Cardiac fibroblast (primary cell): ENCODE measurements at places on chromosomes 4 and X.

DNA sequence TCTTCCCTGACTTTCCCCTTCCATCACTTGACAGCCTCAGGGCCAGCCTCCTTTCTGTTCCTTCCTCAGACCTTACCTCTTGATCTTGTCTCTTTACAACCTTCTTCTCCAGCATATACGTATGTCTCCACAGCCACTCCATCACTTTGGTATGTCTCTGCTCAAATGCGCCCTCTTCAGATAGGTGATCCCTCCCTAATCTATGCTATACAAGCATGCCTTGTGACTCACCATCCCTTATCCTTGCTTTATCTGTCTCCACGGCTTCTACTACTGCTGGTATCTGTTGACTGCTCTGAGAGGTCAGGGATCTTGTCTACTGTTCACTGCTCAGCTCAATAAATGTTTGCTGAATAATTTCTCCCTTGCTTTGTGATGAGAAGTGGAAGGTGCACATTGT is 9.0 kb downstream of the ARAP2 start:
- DNase-seq, result no peak

- DNase-seq, result peak; percentile 53
Measured at GRCh38 chrX:135112096-135112729, 8.1 kb downstream of the ETDB start.

- peak; percentile 48 for DNase-seq
Measured at GRCh38 chr4:61200187-61200915, at the start of gene ADGRL3. Gene ADGRL3 (plus strand): TSS chr4:61200326.

- no peak for DNase-seq
Measured at GRCh38 chr4:1635464-1635863, 48.6 kb downstream of the FAM53A start.

GRCh38 chrX:143500751-143501150 is 16.5 kb downstream of the SPANXN3 start:
- no peak for DNase-seq

- DNase-seq, result no peak
Measured at GRCh38 chrX:110156167-110156754, 153.3 kb downstream of the TMEM164 start.

GRCh38 chr4:122602277-122603142 is 18.4 kb downstream of the IL21 start:
- peak; percentile 76 for DNase-seq

DNA sequence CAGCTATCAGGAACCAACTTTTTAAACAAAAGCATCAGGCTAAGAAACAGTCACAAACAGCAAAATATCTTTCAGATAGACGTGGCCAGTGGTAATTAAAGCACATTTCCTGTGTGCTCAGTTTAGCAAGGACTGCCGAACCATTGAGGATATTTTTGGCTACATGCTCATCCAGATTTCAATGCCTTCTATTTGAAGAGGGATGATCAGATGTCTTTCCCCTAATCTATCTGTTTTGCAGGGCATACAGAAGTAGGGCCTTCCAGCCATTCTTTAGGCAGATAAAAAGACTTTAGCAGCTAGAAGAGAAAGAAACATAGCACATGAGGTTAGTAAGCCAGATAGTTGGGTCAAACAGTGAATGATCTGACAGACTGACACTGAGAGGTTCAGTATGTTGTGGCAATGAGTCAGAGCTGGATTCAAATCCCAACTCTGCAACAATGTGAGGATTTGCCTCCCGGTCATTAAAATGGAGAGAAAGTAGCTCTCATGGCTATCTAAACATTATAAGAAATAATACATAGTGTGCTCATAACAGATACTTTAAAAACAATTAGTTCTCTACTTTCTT is 100.0 kb upstream of the PRKG2 start:
- DNase-seq, result peak; percentile 62

GRCh38 chr4:180330521-180330920 is 1912.7 kb upstream of the TENM3 start:
- DNase-seq, result no peak

- no peak for DNase-seq
Measured at GRCh38 chrX:141301017-141301416, 58.7 kb upstream of the SPANXC start.

- peak; percentile 54 for DNase-seq
Measured at GRCh38 chrX:2708021-2708420, 16.9 kb downstream of the CD99 start.

DNA sequence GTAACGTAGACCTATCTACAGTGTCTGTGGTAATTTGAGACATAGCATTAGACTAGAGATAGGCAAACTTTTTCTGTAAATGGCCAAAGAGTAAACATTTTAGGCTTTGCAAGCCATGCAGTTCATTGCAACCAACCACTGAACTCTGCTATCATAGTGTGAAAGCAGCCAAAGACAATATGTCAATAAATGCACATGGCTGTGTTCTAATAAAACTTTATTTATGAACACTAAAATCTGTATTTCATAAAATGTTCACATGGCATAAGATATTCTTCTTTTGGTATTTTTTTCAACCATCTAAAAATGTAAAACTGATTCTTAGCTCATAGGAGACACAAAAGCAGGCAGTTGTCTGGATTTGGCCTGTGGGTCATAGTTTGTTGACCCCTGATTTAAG is 120.9 kb downstream of the AMELX start:
- no peak for DNase-seq

DNA sequence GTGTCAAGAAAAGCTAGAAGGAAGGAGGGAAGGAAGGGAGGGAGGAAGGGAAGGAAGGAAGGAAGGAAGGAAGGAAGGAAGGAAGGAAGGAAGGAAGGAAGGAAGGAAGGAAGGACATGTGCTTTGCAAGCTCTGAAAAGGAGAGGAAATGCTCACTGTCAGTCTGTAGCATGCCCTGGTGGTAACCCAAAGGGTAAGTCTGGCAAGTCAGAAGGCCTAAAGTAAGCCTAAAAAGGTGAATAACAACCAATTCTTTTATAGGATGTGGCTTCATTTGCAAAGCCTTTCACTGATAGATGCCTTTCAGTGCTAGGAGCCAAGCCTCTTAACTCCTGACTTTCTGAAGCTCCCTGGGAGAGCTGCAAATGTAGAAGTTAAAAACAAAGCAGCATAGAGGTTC is 542.6 kb downstream of the CFAP47 start:
- no peak for DNase-seq

- peak; percentile 13 for DNase-seq
Measured at GRCh38 chr4:18318682-18319388, 297.3 kb upstream of the LCORL start.

GRCh38 chr4:25523405-25523804 is 132.2 kb upstream of the SLC34A2 start:
- DNase-seq, result no peak

GRCh38 chr4:166902941-166903340 is 331.4 kb downstream of the SPOCK3 start:
- no peak for DNase-seq

DNA sequence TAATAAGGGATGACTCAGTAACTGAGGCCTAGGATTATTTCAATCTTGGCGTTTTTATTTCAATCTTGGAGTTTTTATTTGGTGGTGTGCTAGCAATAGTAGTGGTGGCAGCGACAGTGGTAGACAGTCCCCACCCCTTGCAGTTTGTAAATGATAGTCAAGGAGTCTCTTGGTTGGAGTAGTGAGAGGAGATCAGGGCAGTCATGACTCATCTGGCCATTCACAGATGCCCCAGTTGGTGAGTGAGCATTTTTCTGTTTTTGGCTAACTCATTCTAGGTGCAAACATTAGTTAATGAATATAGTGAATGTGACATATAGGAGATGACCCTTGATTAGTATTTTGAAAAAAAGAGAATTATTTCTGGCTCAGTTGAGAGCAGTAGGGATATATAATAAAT is 93.5 kb upstream of the ADAD1 start:
- DNase-seq, result no peak

DNA sequence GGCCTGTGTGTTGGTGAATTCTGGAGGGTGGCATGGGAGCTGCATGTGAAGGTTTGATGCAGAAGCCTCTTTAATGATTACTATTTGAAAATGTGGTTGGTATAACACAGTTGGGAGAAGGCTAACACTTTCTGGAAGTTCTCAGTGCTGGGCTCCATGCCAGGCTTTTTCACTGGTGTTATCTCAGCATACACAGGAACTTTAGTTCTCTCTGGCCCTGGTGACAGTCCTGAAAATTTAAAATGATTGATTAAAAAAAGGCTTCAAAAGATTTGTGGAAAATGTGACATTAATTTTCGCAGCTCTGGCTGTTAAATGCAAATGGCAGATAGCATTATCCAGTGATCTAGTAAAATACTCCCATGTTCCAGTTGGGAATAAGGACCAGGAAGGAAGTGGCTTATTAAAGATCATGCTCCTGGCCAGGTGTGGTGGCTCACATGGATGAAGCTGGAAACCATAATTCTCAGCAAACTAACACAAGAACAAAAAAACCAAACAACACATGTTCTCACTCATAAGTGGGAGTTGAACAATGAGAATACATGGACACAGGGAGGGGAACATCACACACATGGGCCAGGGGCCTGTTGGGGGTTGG is 36.6 kb downstream of the DIPK2B start:
- no peak for DNase-seq

GRCh38 chrX:1392376-1393068 is 609 bp upstream of the SLC25A6 start:
- peak; percentile 77 for DNase-seq

DNA sequence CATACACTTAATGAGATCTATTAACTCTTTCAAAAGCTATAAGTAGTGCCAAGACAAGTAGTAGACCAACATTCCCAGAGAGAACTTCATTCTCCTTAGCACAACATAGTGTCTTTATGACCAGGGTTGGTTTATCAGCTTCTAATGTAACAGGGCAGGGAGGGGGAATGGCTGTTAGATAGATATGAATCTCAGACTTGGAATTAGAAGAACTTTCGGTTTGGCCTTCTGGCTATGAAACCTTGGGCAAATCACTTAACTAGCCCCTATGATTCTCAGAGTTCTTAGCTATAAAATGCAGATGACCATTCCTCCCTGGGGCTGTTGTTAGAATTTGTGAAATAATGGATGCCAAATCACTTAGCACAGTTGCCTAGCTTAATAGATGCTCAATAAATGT is 132.2 kb downstream of the SLC10A7 start:
- no peak for DNase-seq

- DNase-seq, result peak; percentile 10
Measured at GRCh38 chr4:26288355-26288909, 32.4 kb upstream of the RBPJ start.

GRCh38 chr4:173919196-173919595 is 364.3 kb downstream of the FBXO8 start:
- no peak for DNase-seq

- peak; percentile 94 for DNase-seq
Measured at GRCh38 chrX:107716816-107717700, 58.5 kb downstream of the TSC22D3 start.

- no peak for DNase-seq
Measured at GRCh38 chr4:119810001-119810400, 181.4 kb upstream of the PDE5A start.

- DNase-seq, result no peak
Measured at GRCh38 chr4:86530183-86530582, 63.9 kb upstream of the PTPN13 start.

DNA sequence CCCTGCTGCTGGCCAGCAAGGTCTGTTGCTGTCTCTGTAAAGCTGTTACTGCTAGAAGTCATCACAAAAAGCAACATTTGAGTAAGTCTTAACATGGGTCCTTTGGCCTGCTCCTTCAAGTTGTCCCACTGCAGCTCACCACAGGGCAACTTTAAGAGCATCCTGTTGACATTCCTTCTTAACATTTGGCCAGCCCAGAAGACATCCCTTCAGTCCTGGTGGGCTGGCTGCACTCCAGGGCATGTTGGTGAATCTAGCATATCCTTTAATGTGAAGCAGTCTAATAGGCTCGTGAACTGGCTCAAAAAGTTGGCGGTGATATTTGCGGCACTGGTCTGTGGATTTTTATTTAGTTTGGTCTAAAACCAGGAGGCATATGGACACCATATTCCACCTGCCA is 92.2 kb upstream of the MAML3 start:
- DNase-seq, result no peak

DNA sequence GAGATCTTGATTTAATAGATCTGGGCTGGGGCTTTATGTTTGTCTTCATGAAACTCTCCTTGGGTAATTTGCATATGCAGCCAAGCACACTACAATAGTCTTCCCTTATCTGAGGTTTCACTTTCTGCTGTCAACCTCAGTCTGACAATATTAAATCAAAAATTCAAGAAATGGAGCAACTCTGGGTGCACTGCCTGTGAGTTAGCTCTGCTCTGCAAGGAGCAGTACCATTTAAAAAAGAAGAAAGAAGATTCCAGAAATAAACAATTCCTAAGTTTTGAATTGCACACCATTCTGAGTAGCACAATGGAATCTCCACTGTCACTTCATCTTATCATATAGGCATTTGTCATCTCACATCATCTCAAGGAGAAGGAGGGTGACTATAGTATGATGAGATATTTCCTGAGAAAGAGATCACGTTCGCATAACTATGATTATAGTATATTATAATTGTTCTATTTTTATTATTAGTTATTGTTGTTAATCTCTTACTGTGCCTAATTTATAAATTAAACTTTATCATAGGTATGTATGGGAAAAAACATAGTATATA is 9.4 kb downstream of the FNIP2 start:
- no peak for DNase-seq

DNA sequence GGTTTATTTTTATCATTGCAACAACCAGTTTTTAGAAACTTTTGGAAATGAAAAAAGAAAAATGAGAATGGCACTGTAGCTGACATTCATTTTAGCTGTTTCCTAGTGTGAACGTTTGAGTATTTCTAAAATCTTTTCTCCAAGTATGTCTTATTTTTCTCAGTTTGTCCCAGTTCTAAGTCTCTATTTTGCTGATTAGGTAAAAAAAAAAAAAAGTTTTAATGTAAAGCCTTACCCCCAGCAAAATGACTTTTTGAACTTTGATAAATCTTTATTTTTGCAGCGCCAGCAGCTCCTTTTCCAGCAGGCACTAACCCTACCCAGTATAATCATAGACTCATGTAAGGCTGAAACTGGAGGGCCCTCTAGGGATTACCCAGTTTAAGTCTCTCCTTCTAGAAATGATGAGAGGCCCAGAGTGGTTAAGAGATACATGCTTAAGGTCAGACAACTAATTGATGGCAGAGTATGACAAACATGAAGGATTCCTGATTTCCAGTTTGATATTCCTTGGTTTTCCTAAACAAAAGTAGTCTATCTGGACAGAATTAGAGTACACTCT is 84.3 kb upstream of the SLC4A4 start:
- DNase-seq, result no peak
